Transverse colon (tissue), 4 donors: ENCODE measurements at places on chromosomes 5 and 9. TPM values are rescaled to one million over a fixed set of nuclear protein-coding genes. Genes with fewer than 3 reads are reported as not detected.
A peak's percentile ranks its signal among the peaks of the same experiment; 100 is the strongest.

The FRMD3 gene
- total RNA-seq: 5.8 TPM

The CDC25C gene
- 2.8 TPM for total RNA-seq

The APBA1 gene
- 11.6 TPM for total RNA-seq

GRCh38 chr9:20395651-20396050, 226.6 kb downstream of the MLLT3 start:
- no peak for DNase-seq

GRCh38 chr5:170270293-170271069, 27.1 kb downstream of the LCP2 start:
- no peak for DNase-seq

DNA sequence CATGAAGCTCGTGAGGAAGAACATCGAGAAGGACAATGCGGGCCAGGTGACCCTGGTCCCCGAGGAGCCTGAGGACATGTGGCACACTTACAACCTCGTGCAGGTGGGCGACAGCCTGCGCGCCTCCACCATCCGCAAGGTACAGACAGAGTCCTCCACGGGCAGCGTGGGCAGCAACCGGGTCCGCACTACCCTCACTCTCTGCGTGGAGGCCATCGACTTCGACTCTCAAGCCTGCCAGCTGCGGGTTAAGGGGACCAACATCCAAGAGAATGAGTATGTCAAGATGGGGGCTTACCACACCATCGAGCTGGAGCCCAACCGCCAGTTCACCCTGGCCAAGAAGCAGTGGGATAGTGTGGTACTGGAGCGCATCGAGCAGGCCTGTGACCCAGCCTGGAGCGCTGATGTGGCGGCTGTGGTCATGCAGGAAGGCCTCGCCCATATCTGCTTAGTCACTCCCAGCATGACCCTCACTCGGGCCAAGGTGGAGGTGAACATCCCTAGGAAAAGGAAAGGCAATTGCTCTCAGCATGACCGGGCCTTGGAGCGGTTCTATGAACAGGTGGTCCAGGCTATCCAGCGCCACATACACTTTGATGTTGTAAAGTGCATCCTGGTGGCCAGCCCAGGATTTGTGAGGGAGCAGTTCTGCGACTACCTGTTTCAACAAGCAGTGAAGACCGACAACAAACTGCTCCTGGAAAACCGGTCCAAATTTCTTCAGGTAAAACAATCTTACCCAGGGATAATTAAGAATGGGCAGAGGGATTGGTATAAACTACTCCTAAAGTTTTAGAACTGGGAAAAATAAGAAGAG, 12.9 kb downstream of the ITGA1 start:
- DNase-seq: peak; percentile 73

- DNase-seq: no peak
Observed at GRCh38 chr9:35311891-35312639, 150.3 kb downstream of the UNC13B start.

DNA sequence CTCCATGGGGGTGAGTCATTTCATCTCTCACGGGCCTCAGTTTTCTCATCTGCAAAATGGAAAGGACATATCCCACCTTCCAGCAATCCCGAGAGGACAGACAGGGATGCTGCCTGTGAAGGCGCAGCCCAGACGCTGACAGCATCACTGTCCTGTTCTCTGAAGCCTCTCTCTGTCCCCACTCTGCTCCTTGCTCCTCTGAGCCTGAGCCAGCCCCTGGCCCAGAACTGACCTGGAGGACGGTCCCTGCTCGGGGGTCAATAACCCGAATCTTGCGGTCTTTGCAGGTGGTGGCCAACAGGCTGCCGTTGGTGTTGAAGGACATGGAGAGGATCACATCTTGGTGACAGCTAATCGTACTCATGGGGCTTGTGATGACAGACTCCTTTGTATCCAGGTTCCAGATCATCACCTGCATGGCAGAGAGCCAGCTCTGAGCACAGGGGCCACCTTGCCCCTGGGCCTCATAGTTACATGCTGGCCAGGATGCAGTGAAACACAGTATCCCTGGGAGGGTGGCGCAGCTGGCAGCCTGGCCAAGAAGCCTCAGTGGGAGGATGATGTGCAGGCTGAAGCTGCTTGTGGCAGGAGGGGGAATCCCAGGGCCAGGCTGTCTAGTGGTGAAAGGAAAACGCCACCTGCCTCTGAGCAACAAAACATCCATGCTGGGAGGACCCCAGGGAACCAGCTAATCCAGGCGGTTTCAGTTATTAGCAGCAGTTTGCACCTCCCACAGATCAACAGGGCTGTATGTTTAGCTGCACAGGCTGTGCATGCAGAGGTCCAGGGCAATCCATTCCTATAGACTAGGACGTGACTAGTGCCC, 14.0 kb upstream of the TRIM14 start:
- DNase-seq: peak; percentile 4
